ENCODE measurements at places on chromosomes 3 and 15.
A peak's percentile ranks its signal among the peaks of the same experiment; 100 is the strongest.

DNA sequence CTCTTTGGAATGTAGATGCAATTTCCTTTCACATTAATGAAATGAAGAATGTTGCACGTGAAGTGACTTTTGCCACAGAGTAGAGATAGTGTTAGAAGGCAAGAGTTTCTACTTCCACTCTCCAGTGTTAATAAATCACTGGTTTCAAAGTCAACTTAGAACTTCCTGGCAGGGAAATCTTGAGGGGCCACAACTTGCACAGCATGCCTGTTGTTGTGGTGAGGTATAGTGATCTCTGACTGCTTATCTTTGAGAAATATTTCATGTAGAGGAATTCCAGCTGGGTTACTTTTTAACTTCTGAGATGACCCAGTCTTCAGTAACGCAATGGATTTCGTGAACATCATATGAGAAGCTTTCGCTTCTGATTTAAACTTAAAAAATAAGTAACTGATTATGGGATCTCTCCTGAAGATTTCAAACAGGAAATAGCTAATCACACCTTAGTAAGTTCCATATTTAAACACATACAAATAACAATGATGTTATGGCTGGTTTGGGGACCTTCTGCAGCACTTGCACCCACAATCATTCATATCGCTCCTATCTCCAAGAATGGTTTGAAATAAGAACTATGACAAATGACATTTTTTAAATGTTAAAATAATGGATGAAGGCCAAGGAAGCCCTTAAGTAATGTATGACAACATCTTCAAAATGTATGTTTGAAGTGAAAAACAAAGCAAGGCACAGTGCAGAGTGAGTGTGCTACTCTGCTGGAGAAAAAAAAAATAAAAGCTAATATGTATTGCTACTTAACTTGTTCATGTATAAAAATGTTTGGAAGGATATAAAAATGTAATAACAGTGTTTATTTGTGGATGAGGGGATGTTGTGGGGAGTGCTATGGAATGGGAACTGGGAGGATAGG is 726.5 kb upstream of the NECTIN3 start:
- DNase-seq = no peak

DNA sequence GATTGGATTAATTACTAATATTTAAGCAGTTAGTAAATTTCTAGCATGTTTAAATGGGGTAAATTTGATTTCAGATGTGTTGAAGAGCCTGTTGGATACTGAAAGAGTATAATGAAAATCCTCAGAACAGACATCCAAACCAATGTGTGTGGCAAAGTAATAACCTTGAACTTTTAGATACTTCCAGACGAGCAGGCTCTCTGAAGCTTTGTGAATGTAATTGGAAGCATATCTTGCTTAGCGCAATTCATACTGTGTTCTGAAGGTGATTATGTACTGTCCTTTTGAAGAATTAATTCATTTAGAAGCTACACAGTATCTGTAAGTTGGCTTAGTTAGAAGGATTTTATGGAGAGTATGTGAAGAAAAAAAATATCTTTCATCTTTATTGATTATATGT is 161.8 kb downstream of the CBLB start:
- DNase-seq = no peak

DNA sequence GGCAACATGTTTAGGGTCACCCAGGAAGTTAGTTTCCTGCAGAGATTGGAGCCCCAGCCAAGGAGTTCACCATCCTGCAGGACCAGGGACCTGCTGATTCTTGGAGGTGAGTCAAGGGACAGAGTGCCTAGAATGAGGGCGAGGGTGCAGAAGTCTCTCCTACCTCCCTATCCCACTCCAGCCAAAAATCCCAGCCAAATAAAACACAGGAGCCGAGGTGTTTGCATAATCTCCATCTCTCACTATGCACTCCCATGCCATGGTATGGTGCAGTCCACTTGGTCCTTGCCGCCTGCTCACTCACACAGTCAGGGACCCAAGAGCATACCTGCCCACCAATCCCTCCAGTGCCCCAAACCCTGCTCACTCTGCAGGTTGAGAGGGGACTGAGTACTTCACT is 294.2 kb downstream of the UACA start:
- no peak for DNase-seq

GRCh38 chr15:78938658-78939488 is 6.0 kb downstream of the CTSH start:
- DNase-seq = no peak

- DNase-seq = peak; percentile 47
Observed at GRCh38 chr15:64911311-64912186, at the start of gene ANKDD1A. Gene ANKDD1A (plus strand): TSS chr15:64911902. CDS start chr15:64911931, 29 bp downstream.

DNA sequence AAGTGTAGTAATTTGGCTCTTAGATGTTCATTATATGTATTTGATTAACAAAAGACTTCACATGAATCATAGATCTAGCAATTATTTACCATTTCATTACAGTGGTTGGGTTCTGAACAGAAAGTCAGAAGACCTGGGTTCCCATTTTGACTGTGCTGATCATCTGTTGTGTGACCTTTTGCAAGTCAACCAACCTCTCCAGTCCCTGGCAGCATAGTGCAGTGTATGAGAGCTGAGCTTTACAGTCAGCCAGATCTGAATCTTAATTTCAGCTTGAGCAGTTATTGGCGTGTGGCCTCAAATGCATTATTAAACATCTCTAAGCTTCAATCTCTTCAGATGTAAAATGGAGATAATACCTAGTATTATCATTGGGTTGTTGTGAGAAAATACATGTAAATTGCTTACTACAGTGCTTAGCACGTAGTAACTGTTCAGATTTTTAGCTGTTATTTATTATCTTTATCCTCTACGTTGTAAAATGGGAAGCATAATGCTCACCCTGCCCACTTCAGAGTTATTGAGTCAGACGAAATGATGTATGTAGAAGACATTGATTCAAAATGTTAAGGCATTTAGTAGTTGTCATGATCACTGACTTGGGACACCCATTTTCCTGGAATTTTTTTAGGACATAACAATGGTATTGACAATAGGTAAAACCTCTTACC is 104.0 kb downstream of the KLHL25 start:
- DNase-seq = no peak

GRCh38 chr3:113241292-113242095 is 30.1 kb downstream of the BOC start:
- DNase-seq = no peak

DNA sequence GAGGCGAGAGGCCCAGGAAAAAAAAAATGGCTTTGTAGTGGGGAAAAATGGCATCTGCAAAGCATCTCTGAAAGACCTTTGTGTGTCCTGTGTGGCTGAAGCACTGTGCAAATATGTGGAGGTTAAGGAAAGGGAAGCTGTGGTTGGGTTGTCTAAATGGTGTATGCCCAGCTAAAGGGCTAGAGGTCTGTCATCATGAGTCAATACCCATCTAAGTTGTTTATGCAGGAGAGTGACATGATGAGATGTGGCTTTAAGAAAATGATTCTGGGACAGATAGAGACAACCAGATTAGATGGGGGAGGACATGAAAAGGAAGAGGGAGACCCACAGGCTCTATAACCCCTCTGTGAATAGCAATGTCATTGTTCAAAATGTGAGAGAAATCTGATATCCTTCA is 280.7 kb downstream of the MFSD1 start:
- DNase-seq = no peak

DNA sequence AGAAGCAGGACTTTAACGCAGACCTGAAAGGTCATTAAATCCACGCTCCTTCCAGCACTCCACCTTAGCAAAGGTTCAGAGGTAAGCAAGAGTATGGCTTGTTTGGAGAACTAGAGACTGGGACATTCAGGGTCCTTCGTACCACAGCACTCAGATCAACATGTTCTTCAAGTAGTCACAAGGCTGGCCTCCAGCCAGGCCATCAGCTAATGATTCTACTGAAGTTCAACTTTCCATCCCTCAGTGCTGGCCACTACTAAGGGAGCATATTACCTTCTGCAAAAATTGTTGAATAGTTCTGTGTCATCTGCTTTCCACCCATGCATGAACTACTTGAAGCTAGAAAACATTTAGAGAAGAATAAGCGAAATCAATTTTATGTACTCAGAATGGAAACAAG is 17.6 kb downstream of the CD200R1L start:
- no peak for DNase-seq

GRCh38 chr3:39086144-39086543 is 21.3 kb downstream of the GORASP1 start:
- no peak for DNase-seq

- DNase-seq = no peak
Observed at GRCh38 chr3:48502728-48503168, 1.2 kb downstream of the SHISA5 start.

GRCh38 chr3:191963182-191963581 is 502.2 kb downstream of the PYDC2 start:
- no peak for DNase-seq

GRCh38 chr3:105997800-105998526 is 129.2 kb upstream of the CBLB start:
- DNase-seq = no peak

DNA sequence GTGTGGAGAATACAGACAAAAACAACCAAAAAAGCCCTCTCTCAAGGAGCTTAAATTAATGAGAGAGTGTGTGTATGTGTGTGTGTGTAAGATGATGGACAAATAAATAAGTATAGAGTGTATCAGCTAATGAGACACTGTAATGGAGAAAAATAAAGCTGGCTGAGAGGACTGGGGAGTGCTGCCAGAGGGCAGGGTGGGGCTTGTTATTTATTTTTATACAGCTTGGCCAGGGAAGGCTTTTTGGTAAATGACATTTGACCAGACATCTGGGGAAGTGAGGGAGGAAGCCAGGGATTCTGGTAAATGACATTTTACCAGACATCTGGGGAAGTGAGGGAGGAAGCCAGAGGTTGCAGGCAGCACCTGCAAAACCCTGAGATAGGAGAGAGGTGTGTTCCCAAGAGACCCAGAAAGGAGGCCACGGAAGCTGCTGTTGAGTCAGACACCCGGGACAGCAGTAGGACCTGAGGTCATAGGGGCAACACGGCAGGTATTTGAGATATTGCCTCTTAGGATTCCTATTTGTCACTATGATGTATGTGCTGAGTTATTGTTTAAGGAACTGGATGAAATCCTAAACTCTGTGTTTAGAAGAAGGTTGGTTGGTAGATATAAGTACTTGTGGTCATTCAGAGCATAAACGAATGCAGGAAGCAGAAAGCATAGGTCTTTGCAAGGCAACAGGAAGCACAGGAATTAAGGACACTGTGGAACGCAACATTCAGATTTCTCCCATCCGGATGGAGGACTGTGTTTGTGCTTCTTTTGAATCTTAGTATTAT is 2.7 kb downstream of the SV2B start:
- no peak for DNase-seq
